HFFc6 (cell line): ENCODE measurements at places on chromosomes 6 and 20. TPM values are rescaled to one million over a fixed set of nuclear protein-coding genes. Genes with fewer than 3 reads are reported as not detected.
A peak's percentile ranks its signal among the peaks of the same experiment; 100 is the strongest.

DNA sequence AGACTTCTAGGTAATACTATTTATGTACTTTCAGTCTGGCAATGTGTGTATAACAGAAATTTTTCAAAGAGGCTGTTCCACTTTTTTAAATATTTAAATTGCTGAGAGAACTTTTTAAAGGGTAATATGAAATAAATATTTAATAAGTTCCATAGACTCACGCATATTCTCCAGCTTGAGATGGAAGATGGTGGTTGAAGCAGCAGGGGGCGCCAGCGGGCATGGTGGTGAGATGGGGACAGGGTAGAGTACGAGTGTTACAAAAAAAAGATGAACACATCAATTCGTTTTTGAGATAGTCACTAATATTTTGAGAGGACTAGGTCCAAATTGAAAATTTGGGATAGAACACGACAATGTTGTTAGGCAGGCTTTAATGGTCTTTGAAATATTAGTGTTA lies 68.4 kb downstream of the RSPO3 start:
- DNase-seq, result no peak

DNA sequence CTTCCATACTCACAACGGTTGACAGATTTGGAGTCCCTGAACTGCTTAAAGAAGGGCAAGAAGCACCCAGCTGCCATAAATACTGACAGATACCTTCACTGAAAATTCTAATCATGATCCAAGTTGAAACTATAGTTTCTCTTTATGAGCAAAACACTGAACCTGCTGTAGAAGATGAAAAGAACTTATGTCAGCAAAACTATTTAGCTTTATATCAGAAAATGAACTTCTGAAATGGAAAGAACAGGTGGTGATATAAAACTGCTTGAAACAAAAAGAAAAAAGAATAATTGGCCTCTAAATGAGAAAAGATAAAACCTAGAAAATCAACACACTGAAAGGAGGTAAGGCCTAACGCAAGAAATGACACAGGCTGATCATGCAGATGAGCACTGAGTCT lies 72.4 kb downstream of the HACE1 start:
- DNase-seq, result no peak

- DNase-seq, result no peak
Measured at GRCh38 chr20:47971058-47971791, 185.9 kb upstream of the SULF2 start.

GRCh38 chr6:16630026-16630643 lies 131.1 kb downstream of the ATXN1 start:
- DNase-seq, result no peak

- DNase-seq, result no peak
Measured at GRCh38 chr6:162750776-162751175, 23.0 kb downstream of the PACRG start.

- DNase-seq, result peak; percentile 31
Measured at GRCh38 chr20:22339091-22339881, 245.1 kb downstream of the FOXA2 start.

The MEI4 gene
- total RNA-seq, result not detected in 3 replicates

GRCh38 chr6:18463429-18463828 lies 76.3 kb downstream of the RNF144B start:
- no peak for DNase-seq

The GNMT gene
- total RNA-seq, result 0.18 TPM in 1 of 3 replicates, not detected in the others

- DNase-seq, result no peak
Measured at GRCh38 chr6:115843945-115844344, 216.7 kb downstream of the FRK start.

The FAM83C gene
- not detected in 3 replicates for total RNA-seq

GRCh38 chr6:162706232-162706631 lies 21.3 kb downstream of the PRKN start:
- DNase-seq, result no peak

The MUCL3 gene
- not detected in 2 replicates for total RNA-seq

DNA sequence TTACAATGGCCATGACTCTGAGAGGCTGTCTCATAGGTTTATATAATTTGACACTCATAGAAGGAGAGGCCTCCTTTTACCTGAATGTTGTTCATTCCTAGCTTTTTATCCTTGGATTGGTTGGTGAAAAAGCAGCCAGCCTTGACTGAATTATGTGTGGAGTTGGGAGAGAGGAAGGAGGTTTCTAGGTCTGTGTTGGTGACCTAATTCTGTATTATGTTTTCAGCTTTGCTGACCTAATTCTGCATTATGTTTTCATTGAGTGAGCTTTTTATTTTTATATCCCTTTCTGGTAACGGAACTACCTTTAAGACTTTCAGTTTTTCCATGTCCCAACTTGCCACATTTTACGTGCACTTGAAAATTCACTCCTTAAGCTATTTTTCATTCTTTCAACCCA lies 59.1 kb upstream of the RNF144B start:
- no peak for DNase-seq

The OPRM1 gene
- total RNA-seq, result not detected in 3 replicates

DNA sequence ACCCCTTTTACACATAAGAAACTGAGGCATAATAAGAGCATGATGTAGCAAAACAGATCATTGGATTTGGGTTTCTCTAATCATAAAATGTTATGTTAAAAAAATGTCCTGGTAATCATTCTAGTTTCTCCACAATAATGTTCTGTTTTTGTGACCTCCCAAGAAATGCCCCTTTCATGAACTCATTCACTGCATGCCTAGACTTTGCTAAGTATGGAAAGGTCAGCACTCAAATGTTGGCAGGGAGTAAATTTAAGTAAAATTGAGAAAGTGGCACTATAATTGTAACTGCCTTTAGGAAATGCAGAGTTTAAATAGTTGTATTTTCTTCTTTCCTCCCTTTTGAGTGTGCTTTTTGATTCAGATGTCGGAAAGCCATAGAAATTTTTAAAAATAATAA lies 48.5 kb upstream of the ID4 start:
- no peak for DNase-seq

GRCh38 chr6:22722913-22723312 lies 153.5 kb downstream of the HDGFL1 start:
- DNase-seq, result no peak

The PRPH2 gene
- 0.43 and 1.8 TPM in 2 replicates for total RNA-seq

- no peak for DNase-seq
Measured at GRCh38 chr6:151084275-151084674, 155.5 kb upstream of the AKAP12 start.

- DNase-seq, result no peak
Measured at GRCh38 chr20:17934141-17934862, 34.3 kb downstream of the SNX5 start.

GRCh38 chr6:163745536-163746400 lies 331.2 kb downstream of the QKI start:
- DNase-seq, result peak; percentile 78

GRCh38 chr6:3393836-3394202 lies 63.0 kb downstream of the SLC22A23 start:
- DNase-seq, result no peak

GRCh38 chr6:139330306-139330705 lies 38.5 kb upstream of the TXLNB start:
- no peak for DNase-seq

DNA sequence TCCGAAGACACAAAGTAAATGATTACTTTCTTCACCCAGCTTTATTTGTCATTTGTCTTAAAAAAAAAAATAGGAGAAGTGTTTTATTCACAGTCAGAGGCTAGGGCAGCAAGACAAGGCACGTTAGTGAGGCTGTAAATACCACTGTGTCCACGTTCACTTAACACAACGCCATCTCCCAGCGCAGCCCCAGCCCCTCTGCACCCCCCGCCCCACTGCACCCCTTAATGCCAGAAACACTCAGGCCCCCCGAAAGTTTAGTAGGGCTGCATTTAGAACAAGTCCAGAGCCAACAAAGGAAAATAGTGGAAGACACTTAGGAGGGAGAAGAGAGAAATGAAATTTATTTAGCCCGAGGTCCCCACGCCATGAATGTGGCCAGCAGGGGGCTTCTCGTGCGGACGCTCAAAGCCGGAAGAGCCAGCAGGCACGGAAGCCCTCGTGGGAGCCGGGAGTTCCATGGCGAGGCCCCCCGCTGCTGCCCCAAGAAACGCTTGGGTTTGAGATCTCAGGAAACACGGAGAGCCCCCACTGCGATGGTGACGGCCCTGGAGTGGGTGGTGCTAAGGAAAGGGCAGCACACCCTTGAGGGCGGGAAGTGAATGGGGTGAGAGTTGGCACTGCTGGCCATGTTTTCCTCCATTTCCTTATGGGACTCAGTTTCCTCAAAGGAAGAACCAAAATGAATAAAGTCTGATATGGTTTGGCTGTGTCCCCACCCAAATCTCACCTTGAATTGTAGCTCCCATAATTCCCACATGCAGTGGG lies 50.2 kb downstream of the IYD start:
- DNase-seq, result peak; percentile 7

GRCh38 chr6:79196912-79197311 lies 37.6 kb downstream of the HMGN3 start:
- DNase-seq, result no peak

GRCh38 chr20:48834278-48834677 lies 6.5 kb upstream of the PREX1 start:
- no peak for DNase-seq

DNA sequence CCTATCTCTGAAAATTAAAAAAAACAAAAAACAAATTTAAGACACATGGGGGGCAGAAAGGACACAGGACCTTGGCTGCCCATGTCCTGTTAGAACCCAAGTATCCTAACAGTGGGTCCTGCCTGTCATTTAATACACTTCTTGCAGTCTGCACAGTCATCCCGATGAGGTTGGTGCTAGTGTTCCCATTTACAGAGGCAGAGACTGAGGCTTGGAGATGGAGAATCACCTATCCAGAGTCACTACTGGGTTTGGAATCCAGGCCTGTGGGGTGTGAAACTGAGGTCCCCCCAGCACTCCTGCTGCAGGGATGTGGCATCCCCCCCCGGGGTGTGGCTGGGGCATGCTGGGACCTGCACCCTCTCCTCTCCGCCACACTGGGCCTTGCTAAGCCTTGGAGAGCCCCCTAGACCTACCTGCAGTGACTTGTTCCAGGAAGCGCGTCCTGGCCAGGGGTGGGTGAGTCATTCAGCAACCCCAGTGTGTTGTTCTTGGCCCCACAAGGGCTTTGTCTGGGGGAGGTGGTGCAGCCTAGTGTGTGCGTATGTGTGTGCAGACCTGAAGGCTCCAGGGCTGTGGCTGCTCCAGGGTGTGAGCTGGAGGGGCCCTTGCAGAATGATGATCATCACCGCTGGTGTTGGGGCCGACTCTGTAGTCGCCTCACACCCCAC lies 49.7 kb downstream of the BCAS4 start:
- peak; percentile 52 for DNase-seq

GRCh38 chr6:144360401-144360800 lies 75.3 kb downstream of the UTRN start:
- peak; percentile 21 for DNase-seq

GRCh38 chr6:150380256-150380655 lies 11.4 kb downstream of the IYD start:
- no peak for DNase-seq

- peak; percentile 48 for DNase-seq
Measured at GRCh38 chr20:61520893-61521460, 268.9 kb downstream of the CDH4 start.

The RAET1E gene
- total RNA-seq, result 0.15 to 0.41 TPM (median 0.33 TPM) in 3 replicates

DNA sequence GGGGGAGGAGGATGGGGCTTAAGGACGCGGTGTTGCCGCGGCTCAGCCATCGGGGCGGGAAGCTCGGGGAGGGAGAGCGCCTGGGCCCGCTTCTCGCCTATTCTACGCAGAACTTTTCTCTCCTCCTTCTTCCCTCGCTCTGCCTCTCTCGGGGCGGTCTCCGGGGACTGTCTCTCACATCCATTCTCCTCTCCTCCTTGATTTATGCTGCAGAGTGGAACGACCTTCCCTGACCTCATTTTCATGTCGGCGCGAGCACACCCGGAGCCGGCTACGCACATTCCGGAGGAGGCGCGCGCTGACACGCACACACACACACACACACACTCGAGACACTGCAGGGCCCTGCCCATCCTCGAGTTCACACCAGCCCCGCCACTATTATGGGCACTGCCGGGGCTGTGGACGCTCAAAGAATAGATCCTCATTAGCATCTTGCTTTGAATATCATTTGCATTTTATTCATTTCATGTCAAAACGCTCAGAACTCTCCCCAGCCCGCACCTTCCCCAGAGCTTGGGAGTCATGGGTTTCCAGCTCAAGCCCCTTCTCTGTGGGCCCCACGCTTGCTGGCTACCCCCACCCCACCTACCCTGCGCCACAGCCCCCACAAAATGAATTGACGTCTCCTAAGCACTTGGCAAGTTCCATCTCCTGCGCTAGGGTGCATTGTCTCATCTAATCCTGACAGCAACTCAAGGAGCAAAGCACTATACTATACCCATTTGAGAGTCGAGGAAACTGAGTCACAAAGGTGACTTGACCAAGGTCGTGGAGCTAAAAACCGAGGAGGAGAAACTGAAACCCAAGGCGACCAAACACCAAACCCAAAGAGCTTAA lies 36.8 kb downstream of the NCR2 start:
- no peak for DNase-seq

The SRSF12 gene
- total RNA-seq, result not detected in 2 replicates

DNA sequence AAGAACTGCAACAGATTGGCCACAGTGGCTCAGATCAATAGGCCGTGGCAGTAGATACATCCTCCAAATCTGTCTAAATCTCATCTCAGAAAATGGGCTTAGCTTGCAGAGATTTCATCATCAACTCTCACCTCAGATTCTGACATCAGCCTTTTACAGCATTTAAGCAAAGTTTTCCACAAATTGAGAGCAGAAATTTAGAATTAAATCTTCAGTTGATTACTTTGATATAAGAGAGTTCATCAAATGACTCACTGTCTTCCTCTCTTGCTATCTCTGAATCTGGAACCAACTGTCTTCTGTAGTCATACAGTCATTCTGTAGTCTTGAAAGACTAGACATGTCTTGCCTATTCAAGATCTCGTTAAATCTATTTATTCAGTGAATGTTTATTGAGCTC lies 45.2 kb upstream of the CTAGE9 start:
- DNase-seq, result peak; percentile 80

GRCh38 chr6:33668914-33669313 lies 42.6 kb downstream of the UQCC2 start:
- DNase-seq, result no peak

DNA sequence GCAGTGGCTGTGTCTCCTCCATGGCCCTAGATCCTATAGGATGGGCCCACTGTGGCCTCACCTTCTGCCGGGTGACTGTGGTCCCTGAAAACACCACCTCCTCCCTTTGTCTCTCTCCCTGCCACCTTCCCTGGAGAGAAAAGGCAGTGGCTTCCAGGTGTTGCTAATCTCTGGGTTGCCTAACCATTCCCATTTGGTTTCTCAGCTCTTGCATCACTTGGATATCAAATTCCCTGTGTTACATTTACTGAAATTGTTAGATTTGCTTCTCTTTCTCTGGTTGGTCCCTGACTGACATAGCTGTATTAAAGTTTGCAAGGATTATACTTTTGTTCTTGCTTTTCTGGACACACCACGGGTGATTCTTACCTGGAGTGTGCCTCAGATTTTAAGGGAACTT lies 9.3 kb upstream of the ZFP64 start:
- no peak for DNase-seq

GRCh38 chr6:165766457-165766856 lies 103.4 kb upstream of the PDE10A start:
- DNase-seq, result no peak

The FNDC1 gene
- total RNA-seq, result not detected in 3 replicates

- peak; percentile 99 for DNase-seq
Measured at GRCh38 chr20:35305682-35306556, 13.7 kb upstream of the FAM83C start.

The ADGRG6 gene
- total RNA-seq, result 23.3 to 65.1 TPM (median 58.0 TPM) in 3 replicates

The SNAI1 gene
- 4.7 to 6.2 TPM (median 4.9 TPM) in 3 replicates for total RNA-seq

The TBX18 gene
- total RNA-seq, result 17.7 to 23.9 TPM (median 20.6 TPM) in 3 replicates
